ENCODE measurements at places on chromosomes 12 and 14.

GRCh38 chr14:94486883-94487282 lies 10.9 kb upstream of the SERPINA9 start:
- no peak for DNase-seq

DNA sequence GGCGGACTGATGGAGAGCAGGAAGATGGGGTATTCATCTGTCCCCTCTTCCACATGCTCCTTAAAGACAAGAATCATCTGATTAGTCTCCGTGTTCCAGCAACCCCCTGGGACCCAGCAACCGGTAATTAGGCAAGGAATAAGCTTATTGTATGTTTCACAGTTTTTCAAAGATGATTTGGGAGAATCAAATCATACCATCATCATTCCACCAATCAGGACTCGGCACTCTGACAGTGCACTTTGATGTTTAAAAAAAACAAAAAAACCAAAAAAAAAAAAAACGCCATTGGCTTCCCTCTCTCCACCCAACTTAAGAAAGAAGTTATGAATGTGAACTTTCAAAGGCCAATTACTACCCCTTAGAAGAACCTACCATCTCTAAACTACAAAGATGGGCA lies 1.3 kb upstream of the DYNC1H1 start:
- DNase-seq = no peak

- DNase-seq = no peak
Measured at GRCh38 chr14:81435391-81436295, 35.5 kb upstream of the STON2 start.

DNA sequence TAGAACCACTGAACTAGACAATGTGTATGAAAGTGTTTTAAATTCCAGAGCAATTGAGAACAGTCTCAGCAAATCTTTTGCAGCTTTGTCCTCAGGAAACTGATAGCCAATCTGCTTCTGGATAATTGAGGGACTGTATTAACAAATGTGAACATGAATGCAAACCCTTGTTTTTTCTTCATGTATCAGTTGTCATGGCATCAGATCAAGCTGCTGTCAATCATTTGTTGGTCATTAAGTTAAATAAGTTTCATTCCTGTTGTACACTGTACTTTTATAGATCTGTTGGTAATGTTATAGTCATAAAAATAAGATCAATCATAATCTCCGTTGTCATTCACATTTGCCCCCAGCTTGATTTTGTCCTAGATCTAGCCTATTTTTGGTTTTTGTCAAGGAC lies 65.5 kb upstream of the RFX4 start:
- DNase-seq = no peak

DNA sequence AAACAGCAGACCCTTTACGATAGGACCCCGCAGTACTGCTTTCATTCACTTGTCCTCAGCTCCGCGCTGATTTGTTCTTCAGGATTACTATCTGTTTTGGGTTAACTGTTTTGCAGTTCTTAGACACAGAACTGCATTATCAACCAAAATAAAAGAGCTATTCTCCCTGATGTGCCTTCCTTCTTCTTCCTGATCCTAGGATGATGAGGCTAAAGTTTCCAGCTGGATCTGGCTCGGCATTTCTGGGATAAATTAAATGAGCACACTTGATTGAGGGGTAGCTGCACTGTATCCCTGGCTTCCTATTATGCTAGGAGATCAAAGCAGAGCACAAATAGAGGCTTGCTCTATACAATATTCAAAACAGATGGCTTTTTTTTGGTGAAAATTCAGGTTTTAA lies 165.7 kb downstream of the FBXL14 start:
- no peak for DNase-seq

DNA sequence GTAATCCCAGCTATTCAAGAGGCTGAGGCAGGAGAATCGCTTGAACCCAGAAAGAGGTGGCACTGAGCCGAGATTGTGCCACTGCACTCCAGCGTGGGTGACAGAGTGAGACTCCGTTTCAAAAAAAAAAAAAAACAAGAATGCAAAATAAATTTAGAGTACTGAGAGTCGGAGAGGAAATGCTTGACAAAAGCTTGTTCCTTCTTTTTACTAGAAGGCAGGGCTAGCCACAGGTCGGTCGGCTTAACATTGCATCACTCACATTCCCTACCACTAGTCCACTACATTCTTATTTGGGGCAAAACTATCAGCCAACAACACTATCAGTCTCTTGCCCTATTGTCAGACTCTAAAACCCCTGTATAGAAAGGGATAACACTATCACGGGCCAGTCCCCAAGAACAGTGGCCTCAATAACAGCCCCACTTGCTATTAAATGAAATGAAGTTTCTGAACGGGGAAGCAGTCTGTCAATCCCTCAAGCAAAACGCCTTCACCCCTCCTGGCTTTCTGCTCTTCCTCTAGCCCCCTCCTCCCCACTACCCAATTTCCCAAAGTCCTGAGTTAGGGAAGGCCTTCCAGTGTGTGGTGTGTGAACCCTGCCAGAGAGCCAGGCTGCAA lies 1.0 kb downstream of the RNF41 start:
- DNase-seq = no peak

DNA sequence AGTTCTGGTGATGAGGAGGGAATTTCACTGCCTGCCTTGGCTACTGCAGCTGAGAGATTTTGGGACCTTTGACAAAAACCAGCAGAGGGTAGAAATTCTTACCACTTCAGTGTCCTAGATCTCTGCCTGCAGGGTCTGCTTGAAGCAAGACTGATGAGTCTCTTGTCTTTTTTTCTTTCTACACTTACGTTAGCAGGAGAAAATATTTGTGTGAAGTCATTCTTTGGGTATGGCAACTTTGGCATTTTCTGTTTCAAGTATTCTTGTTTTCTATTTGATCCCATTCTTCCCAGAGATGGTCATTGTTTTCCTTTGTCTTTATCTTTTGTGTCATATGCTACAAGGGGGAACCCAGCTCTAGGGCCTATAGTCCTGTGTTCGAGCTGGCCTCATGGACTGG lies 65.6 kb upstream of the FERMT2 start:
- DNase-seq = no peak

- DNase-seq = no peak
Measured at GRCh38 chr12:130029151-130029550, 125.3 kb upstream of the TMEM132D start.

GRCh38 chr14:96229315-96229714 lies 24.7 kb downstream of the BDKRB2 start:
- no peak for DNase-seq

- no peak for DNase-seq
Measured at GRCh38 chr12:116338064-116338846, 60.8 kb upstream of the MED13L start.

Measured in activated CD4-positive, CD25-positive, alpha-beta regulatory T cell treated with anti-CD3 and anti-CD28 coated beads, Interleukin-2, amount 50 U/mL, for 16 hours (primary cell).